SW 1271 (cell line): ENCODE measurements at places on chromosomes 2 and 18.

GRCh38 chr2:231611273-231612108 is 18.8 kb downstream of the TEX44 start:
- peak; percentile 87 for DNase-seq

DNA sequence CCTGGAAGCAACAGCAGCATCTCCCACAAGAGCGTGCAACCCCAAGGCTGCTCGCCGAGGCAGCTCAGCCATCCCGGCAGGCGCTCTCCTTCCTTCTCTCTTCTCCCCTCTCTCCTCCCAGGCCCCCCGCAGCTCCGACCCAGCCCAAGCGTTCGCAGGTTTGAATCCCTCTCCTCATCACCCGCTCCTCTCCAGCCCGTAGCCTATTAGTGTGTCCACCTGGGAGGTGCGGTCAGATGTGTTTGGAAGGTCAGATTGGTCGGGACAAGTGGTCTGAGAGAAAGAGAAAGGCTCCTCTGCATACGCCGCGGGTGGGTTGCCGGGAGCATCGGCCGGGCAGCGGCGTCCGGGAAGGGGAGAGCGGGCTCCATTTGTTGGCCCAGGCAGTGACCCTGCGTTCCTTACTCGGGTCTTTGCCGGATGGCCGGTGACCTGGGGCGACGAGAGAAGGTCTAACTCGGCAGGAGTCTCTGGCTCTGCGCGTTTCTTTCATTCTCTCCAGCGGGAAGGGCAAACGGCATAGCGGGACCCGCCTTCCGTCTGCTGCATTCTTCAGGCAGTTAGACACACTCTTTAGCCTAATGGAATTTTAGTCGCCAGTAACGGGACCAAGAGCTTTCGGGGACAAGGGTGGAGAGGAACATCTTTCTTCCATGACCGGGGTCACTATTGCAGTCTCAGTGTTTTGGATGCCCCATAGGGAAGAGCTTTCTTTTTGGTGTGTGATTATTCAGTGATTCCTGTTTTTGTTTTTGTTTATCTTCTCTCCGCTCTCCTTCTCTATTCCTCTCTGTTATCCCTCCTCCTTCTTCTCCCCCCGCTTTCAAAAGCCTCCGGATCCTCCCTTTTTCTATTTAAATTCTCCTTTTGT is 1.1 kb upstream of the TMEFF2 start:
- DNase-seq: no peak

- DNase-seq: no peak
Measured at GRCh38 chr2:57937456-57937855, 109.2 kb upstream of the VRK2 start.

GRCh38 chr2:114119862-114120261 is 230.0 kb downstream of the ACTR3 start:
- no peak for DNase-seq

- no peak for DNase-seq
Measured at GRCh38 chr18:42773870-42774269, 341.6 kb downstream of the RIT2 start.

GRCh38 chr2:46988733-46989481 is 73.3 kb upstream of the MCFD2 start:
- DNase-seq: no peak

DNA sequence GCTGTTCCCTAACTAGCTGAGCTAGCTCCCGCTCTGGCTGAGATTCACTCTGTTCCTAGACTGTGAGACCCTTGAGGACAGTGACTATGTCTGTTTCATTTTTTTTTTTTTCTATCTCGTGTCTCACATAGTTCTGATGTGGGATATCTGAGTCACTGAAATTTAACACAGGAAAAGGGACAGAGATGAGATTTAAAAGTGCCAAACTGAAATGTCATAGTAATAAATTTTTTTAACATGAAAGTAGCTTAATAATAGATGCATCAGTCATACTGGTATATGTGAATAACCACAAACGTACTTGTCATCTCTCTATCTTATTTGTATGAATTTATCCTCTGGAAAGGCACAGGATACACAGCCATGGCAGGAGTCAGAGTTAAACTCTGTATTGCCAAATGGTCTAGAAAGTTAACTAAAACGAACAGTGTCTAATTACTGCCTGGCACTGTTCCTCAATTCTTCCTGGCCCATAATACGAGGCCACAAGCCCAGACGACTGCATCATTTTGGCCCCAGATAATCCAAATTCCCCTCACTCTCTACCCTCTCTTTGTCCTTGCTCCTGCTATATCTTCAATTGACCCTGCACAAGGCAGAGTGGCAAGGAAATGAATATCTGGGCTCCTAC is 87.5 kb downstream of the SATB2 start:
- no peak for DNase-seq

DNA sequence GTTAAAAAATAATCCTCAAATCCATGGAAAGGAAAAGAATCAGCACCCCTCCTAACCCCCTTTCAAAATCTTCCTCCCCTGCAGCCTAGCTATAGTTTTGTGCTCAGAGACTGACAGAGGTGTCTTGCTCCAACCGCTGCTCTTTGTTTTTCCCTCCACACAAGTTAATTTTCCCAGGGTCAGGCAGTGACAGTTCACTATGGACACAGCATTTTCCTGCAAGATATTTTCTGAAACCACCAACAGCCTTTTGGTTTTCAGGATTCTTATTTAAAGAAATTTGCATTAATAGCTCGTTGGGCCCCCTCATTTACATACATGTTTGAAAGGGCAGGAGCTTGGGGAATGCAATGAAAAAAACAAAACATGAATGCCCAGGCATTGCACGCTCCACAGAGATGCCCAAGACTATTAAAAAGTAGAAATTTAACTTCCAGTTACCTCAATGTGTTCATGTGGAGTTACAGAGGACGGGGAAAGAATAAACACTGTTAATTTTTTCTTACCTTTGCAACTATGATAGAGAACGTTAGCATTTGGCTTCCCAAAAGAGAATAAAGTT is 71.4 kb upstream of the CXCR4 start:
- DNase-seq: no peak

GRCh38 chr18:58285449-58286130 is 241.6 kb downstream of the NEDD4L start:
- no peak for DNase-seq

DNA sequence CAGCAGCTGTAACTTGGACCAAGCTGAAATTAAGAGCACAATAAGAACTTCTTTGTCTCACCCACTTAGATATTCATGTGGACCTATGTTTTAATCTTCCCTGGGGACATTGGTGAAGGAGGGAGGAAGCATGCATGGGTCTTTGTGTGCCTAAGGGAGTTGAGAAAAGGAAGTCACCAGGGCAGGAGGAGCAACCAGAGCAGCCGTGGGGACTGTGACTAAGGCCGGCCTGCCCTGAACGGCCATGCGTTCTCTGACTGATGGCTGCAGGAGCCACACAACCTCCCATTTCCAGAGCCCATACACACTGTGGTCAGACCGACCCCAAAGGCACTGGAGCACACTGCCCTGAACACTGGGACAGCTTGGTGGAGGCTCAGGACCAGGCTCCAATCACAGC is 43.7 kb upstream of the SLC35G4 start:
- DNase-seq: no peak

- no peak for DNase-seq
Measured at GRCh38 chr2:198697794-198698193, 759.9 kb downstream of the SATB2 start.

DNA sequence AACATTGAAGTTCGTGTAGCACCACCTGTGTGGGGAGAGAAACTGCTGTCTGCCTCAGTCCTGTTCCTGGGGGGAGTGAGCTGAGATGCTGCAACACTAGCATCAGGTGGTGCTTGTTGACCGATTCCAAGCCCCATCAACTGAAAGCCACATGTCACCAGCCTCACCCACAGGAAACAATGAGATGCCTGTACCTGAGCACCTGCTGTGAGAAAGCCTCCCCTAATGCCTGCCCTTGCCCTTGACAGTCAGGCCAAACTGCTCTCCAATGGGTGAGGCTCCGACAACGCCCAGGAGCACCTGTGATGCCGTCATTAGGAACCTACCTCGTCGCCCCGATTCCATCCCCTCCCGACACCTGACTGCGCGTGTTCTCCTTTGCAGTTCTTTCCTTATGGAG is 104.6 kb downstream of the SMC6 start:
- DNase-seq: no peak

DNA sequence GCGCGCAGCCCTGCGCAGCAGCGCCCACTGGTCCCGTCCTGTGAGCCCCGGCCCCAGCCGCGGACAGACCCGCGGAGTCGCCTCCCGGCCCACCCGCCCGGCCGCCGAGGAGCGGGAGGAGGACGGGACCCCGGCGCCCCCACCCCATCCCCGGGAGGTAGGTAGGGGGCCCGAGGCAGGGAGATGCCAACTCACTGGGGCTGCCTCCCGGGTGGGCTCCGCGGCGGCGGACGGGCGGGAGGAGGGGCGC is 160 bp downstream of the SPTBN1 start:
- no peak for DNase-seq

GRCh38 chr2:10839813-10840212 is 27.2 kb upstream of the PDIA6 start:
- no peak for DNase-seq

GRCh38 chr2:106882673-106883072 is 3.3 kb downstream of the ST6GAL2 start:
- no peak for DNase-seq

- peak; percentile 8 for DNase-seq
Measured at GRCh38 chr2:194166818-194167217, 1490.2 kb upstream of the SLC39A10 start.

DNA sequence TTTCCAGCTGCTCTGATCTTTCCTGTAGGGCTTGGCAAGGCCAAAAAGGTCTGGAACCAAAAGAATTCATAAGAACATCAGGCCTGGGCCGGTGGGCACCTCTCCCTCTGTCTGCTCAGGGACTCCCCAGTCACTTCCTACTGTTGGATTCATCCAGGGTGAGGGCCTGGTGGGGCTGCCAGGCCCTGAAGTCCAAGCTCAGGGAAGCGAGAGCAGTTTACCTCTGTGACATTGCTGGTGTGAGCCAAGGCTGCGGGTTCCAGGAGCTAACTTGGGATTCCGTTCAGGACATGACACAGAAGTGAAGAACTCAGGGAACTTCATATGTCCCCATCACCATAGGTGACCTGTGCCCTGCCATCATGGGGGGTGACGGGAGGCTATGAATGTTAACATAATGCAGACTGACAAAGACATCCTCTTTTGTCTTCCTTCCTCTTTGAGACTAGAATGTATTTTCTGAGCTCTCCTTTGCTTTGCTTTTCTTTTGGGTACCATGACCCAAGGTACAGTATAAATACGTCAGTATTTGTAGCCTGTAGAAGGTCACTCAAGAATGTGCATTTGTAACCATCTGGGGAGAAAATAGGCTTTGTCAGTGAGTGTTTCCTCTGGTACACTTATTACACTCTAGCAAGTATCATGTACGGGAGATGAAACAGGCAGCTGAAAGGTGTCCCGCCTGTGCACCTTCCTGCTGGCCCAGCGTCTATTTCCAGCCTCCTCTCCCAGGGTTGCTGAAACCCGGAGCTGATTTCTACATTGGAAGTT is 130.5 kb upstream of the SLC1A4 start:
- no peak for DNase-seq

DNA sequence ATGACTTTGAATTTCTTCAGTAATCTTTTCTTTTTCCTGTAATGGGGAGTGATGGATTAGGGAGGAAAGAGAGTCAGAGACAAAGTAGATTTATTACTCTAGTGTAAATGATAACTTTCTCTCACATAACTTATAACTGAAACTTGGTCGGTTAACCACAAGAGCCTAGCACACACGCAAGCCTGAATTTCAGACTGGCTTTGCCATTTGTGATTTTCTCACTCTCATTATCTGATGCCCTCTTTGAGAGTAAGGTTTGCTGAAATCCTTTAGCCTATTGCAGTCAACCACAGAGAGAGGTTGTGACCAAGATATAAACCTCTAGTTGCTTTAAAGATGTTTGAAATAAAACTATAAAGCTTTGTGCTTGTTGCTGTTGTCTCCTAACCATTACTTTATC is 117.9 kb upstream of the NETO1 start:
- DNase-seq: no peak

DNA sequence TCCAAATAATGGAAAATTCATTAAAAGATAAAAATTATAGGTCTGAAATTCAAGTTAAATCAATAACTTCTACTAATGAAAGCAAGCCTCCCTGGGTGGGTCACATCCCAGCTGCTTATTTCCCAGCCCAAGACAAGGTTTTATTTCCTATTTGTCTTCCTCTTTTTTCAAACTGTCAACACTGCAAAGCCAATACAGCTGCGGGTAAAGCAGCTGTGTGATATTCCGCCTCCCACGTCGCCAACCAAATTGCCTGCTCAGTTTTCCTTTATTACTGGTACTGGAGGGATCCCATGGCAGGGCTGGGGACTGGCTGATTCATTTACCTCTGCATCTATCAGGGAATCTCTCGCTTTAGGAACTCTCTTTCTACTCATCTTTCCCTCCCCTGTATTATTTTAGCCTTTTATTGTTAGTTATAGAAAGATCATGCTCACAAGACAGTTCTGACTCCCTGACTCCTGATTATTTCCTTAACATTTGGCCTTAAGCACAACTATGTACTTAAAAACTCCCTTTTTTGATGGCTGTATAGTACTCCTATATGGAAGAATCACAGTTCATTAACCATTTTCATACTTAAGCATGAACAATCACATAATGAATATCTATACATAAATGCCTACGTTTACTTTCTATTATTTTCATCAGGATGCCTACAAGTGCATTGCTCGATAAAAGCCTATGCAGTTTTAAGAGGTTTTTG is 253.1 kb downstream of the CDCA7 start:
- no peak for DNase-seq

GRCh38 chr2:134406311-134406710 is 152.4 kb downstream of the MGAT5 start:
- DNase-seq: no peak

DNA sequence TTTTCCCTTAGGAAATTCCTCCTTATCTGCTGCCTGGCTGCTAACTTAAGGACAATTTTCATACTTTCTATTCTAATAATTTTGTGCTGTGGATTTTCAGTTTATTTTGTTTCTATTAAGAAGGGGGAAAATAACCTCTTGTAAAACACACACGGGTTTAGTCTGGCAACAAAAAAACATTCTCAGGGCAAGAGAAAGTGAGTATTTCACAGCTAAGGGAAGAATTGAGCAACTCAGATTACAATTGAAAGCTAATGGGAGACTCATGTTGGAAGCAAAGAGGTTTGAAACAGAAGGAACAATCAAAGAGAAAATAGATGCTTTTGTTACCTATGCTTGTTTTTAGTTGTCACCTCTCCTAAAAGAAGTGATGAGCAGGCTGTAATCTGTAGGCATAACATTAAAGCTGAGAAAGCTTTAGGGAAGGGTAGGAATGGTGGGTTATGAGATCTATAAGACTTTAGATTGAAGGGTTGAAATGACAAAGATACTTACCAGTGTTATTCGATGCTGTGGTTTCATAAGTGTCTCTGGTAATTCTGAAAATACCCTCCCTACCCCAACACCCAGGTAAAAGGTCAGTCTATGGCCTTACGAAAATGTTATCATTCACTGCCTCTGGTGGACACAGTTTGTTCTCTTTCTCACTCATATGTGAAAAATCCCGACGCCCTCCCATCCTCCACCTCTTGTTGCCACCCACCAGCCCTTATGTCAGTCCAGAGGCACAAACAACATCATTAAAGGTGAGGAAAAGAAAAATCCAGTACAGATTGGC is 510.9 kb downstream of the TXNL1 start:
- DNase-seq: no peak

- DNase-seq: peak; percentile 11
Measured at GRCh38 chr18:8706791-8707555, 1.6 kb downstream of the MTCL1 start.

- no peak for DNase-seq
Measured at GRCh38 chr2:174333017-174333371, 1.8 kb upstream of the SP9 start.
